ENCODE measurements at places on chromosomes 6 and 20.

DNA sequence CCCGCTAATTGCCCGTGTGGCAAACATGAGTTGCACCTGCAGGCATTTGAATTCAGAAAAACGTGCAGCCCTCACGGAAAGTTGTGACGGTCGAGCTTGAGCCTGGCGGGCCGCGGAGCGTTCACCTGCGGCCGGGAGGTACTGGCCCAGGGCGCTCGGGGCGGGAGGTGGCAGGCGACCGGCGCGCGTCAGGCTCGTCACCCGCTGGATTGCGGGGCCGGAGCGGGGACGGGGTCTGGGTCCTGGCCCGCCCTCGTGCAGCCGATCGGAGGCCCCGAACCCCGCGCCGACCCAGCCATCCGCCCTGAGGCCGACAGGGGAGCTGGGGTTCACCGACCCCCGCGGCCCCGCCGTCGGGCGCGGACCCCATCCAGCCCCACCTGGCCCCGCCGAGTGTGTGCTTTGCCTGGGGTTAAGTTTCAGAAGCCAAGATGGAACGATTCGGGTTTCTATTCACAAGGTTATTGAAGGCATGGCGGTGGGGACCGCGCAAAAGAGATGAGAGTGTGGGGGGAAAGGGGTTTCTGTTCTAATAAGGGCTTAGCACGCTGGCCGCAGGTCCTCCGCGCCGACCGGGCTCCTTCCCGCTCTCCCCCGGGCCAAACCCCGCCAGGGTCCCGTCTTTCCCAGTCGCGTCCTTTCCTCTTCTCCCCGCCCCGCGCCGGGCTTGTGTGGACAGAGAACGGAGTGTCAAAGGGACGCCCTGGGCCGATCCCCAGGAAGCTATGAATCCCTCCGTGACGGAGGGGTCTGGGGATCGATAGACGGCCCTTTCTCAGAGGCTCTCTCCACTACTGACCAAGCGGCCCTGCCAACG lies 1.6 kb upstream of the HEY2 start:
- peak; percentile 57 for DNase-seq

- no peak for DNase-seq
These were observed 173.2 kb downstream of the TMEM242 start for GRCh38 chr6:157150076-157150475.

DNA sequence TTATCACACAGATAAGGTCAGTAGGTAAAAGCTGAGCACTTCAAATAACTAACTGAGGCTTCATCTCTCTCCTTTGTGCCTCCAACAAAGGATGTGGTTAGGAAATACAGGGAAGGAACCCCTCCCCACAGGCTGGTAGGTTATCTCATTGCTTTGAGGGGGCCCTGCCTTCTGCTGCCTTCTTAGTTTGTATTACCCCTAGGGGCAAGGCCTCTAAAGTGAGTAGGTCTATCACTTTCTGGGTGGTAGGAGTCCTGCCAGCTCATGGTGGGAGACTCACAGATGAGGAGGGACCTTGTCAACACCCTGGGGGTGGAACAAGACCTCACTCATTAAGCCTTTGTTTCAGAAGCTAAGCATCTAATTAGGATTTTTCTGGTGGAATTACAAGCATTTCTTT lies 34.6 kb downstream of the EDN1 start:
- no peak for DNase-seq

- DNase-seq, result no peak
These were observed 14.4 kb upstream of the GPR6 start for GRCh38 chr6:109963598-109964170.

DNA sequence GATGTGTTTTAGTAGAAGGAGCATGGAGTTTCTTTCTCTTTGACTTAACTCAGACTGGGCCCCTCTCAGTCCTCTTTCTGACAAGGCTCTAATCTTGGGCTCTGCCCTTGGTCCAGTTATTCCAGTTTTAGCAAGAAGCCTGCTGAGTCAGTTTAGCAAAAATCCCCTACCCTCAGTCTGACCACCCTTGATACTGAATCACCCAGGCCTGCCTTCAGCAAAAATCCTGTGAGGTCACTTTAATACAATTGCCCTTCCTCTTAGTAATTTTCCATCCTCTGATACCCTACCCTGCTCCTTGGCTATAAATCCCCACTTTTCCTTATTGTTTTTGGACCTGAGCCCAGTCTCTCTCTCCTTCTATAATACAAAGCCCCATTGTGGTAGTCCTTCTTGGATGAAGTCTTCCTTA lies 326.7 kb upstream of the NOX3 start:
- peak; percentile 36 for DNase-seq

DNA sequence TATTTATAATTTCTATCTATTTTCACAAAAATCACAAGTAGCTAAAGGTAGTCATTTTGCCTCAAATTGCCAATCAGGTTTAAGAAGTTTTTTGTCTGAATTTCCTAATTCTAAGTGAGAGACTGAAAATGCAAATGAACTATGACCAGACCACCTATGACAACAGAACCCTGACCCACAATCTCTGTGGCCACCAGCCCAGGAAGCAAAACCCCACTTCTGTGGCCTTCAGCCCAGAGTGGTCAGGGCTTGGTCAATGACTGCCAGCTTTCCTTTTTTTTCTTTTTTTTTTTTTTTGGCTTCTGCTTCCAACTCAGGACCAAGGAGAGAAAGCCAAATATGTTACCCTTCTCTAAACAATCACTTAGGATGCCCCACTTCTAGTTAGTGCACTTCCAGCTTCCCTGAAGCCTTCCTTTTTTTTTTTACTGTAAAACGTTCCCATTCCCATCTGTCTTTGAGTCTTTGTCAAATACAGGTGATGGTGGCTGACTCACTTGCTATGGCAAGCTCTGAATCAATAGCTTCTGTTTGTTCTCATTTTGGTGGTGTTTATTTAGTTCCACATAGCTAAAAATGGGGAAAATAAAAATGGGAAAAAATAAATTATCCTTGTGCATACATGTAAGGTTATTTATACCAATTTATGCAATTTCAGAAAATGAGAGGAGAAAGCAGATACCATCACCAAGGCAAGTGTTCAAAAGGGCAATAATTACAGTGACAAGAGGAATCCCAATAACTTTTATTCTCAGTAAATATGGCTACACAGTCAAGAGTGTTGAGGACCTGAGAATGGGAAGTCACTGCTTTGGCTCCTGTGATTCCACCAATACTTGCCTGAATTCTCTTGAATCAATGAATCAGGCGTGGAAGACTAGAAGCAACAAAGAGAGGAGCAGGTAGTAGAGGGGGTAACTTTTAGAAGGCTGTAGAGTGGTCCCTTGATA lies 170.3 kb upstream of the PDE7B start:
- DNase-seq, result no peak

DNA sequence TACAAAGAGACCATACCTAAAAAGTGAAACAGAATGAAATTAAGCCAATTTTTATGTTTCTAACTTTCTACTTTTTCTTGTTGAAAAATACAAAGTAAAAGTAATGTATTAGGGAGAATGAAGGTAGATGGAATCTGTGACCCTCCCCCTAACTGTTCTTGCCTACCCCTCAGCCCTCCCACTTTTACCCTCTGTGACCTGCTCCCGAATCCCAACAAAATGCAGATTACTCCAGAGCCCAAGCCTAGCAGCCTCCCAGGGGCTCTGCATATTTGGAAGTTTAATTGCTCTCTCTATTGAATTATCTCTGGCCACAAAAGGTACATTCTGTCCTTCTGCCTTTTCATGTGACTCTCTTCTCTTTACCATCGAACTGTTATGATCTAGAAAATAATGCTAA lies 201.5 kb downstream of the PKHD1 start:
- no peak for DNase-seq

DNA sequence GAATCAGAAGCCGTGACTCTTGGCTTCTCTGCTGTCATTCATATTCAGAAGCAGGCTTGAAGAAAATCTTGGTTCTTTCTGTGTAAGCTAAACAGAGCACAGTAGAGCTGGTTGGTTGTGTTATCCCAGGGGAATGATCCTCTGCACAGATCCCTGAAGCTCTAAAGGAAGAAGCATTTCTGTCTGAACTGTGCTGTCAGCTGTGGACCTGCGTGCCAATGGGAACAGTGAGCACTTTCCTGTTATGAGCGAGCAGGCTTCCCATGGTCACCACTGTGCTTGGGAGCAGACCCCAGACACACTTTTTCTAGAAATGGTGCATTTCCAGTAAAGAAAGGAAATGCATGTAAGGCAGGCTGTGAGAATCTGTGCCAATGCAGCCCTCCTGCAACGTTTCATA lies 490.2 kb downstream of the EPM2A start:
- DNase-seq, result no peak

DNA sequence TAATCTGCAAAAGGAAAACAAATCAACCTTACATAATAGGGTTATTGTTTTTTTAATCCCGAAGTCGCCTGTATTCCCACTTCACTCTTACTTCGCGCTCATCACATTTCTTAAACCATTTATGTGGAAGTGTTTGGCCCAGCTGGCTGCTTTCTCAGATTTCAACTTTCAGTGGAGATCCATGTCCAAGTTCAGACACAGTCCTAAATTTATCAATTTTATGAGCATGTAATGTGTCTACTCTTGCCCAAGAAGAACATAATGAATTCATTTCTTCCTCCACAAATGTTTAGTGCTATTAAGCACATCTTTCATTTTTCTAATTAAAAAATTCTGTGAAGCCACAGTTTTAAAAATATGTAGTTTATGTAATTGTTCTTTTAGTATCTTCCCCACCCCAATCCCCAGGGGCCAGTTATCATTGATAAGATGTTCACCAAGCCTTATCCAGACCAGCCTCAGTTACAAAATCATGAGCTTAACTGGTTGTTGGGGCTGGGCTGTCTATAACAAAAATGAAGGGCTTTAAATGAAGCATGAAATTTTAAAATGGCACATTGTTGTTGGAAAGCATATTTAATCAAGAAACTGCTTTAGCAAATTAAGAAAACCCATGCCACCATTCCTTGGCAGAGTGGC lies 151.7 kb downstream of the UST start:
- no peak for DNase-seq

DNA sequence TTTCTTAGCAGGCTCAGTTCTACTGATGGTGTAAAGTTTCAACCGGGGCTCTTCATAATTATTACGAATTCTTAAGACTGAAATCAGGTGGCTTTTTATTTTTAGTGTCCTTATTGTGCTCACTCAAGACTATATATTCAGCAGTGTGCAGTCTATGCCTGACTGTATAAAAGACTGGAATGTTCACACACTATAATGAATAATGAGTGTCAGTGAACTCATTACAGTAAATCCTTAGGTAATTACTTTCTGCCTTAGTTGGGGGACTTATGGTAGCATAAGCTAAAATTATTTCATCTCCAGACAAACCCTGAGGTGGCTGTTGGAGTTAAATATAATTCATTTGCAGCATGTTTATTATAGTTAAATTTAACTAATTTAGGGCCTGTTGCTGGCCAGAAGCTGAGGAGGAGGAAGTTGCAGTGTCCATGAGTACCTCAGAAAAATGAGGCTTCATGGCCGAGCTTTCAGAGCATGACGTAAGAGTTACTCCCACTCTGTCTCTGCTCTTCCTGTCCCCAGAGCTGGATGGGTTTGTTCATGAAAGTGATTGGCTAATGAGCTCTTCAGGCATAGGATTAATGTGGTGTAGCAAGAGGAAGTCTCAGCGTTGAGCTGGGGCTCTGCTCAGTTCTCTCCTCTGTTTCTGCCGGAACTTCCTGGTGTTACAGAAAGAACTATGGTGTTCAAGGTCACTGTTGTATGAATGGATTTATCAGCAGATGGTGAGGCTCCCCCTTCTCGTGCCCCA lies 335.7 kb downstream of the NRN1 start:
- no peak for DNase-seq

DNA sequence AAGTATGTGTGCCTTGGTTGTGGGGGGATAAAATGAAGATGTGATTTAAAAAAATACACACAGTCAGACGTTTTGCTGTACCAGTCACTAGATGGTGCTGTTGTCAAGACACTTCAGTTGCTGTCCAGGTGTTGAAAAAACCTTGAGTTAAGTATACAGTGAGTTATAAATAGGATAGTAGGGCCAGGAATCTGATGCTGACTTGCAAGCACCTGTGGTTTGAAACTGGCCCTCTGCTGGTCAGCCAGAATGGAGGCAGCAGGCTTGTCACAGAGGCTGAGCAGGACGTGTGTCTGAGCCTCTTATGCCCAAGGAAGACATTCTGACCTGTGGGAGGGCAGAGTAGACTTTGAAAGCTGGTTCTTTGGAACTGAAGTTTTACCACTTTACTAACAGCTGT lies 27.8 kb downstream of the RNF8 start:
- no peak for DNase-seq

DNA sequence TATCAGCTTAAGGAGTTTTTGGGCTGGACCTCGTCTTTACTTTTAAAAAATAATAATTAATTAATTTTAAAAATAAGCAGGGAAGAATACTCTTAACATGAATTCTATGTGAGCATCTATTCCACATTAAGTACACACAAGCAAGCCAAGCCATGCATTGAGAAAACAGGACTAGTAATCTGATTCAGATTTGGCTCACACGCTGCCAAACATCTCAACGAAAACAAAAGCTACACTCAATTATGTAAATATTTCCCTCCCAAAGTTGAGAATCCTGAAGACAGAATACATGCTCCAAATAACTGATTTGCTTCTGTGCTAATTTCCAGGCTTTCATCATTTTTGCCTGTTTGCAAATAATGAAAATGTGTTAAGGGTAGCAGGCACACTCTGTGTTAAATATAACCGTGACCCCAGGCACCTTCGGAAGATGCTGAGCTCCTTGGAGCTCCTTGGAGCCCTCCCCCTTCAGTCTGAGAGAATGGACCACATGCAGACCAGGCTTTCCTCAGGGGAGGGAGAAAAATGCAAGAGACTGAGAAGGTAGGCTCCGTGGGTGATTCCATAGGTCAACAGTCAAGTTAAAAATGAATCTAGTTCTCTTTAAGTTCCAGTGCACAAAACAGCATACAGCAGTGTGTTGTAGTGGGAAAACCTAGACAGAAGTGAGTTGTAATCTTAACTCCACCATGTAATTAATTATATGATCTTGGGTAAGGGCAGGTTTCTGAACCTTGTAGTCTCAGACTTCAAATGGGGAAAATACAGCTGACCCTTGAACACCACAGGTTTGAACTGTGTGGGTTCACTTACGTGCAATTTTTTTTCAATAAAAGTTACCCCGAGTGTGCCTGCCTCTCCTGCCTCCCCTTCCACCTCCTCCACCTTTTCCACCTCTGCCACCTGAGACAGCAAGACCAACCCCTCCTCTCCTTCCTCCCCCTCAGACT lies 161.3 kb upstream of the RREB1 start:
- no peak for DNase-seq

DNA sequence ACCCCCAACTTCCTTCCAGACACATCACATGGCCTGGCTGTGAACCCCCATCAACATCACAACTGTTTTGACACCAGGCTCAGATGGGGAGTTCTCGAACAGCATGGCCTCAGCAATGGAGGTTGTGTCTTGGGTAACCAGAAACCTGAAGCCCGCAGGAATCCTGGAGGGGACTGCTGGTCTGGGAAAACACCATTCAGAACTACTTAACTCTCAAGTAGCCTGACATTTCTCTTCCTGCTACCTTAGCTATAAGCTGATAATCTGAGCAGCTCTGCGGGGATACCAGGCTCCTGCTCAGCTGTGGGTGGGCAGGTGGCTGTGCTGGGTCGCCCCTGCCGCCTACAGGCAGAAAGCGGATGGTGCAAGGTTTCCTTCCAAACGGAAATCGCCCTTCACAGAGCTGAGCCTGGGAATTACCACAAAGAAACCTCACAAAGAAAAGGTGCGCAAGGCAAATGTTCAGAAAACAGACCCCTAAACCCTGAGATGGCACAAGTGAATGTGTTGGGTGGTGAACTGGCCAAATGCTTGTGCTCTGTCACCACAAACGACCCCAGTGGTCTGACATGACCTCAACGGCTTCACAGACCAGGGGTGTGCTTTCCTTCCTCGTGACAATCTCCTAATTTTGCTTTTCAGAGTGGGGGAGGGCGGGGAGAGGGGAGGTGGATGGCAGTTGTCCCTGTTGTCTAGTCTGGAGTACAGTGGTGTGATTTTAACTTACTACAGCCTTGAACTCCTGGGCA lies 29.5 kb downstream of the SNX5 start:
- DNase-seq, result peak; percentile 82

GRCh38 chr6:163720005-163720404 lies 305.5 kb downstream of the QKI start:
- no peak for DNase-seq
